Myocyte (in vitro differentiated cells): ENCODE measurements at places on chromosomes 1 and 21.
A peak's percentile ranks its signal among the peaks of the same experiment; 100 is the strongest.

DNA sequence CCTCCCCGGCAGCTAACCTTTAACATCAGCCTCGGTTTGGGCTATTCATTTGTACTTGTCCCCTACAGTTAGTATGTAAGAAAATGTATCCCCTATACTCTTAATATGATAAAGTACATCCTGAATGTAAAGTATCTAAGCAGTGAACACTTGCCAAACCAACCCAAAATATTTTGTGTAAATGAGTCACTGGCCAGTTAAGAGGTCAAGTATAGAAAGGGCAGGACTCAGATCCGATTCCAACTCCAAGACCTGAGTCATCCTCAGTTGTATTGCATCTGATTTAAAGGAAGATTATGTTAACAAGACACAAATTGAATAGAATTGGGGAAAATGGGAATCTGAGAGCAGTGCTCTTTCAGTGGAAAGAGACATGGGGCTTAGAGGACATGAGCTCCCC lies 84.4 kb downstream of the CD58 start:
- no peak for DNase-seq

DNA sequence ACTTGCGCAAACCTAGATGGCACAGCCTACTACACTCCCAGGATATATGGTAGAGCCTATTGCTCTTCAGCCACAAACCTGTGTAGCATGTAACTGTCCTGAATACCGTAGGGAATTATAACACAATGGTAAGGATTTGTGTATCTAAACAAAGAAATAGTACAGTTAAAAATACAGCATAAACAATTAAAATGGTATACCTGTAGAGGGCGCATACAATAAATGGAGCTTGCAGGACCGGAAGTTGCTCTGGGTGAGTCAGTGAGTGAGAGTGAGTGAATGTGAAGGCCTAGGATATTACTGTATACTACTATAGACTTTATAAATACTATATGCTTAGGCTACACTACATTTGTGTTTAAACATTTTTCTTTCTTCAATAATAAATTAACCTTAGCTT lies 99.3 kb downstream of the PLD5 start:
- no peak for DNase-seq

- peak; percentile 66 for DNase-seq
Observed at GRCh38 chr1:27598295-27598687, 5.7 kb downstream of the AHDC1 start.

DNA sequence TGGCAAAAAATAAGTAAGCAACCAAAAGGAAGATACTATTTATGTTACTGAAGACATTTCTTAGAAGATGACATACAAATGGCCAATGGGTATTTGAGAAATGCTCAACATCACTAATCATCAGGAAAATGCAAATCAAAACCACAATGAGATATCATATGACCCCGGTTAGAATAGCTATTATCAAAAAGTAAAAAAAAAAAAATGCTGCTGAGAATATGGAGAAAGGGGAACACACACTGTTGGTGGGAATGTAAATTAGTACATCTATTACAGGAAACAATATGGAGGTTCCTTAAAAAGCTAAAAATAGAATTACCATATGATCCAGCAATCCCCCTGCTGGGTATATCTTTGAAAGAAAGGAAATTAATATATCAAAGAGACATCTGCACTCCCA lies 34.3 kb upstream of the CREG1 start:
- no peak for DNase-seq

DNA sequence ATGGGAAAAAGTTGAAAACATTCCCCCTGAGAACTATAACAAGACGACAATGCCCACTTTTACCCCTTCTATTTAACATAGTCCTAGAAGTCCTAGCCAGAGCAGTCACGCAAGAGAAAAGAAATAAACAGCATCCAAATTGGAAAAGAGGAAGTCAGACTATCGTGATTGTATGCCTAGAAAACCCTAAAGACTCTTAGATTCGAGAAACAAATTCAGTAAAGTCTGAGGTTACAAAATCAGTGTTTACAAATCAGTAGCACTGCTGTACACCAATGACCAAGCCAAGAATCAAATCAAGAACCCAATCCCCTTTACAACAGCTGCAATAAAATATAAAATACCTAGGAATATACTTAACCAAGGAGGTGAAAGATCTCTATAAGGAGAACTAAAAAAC lies 72.4 kb downstream of the POU2F1 start:
- DNase-seq, result no peak

- no peak for DNase-seq
Observed at GRCh38 chr1:174447866-174448530, at the start of gene GPR52. TSS of gene GPR52 (plus strand) at chr1:174447964. CDS start at chr1:174448112, 148 bp downstream.

- no peak for DNase-seq
Observed at GRCh38 chr1:71780681-71781080, 501.7 kb downstream of the NEGR1 start.

DNA sequence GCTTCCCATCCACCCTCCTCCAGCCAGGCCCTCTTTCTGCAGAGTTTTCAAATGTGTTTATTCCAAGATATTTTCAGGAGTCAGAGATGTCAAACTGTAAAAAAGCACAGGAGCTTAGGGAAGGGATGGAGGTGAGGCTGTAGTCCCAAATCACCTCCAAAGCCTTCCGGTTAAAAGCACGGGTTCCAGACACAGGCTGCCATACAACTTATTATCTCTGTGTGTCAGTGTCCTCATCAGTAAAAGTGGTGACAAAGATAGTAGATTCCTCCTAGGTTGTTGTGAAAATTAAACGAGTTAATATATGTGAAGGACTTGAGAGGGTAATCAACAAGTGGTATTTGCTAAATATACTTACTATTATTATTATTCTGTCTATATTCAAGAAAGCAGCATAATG lies 15.1 kb downstream of the S100A7A start:
- DNase-seq, result no peak

DNA sequence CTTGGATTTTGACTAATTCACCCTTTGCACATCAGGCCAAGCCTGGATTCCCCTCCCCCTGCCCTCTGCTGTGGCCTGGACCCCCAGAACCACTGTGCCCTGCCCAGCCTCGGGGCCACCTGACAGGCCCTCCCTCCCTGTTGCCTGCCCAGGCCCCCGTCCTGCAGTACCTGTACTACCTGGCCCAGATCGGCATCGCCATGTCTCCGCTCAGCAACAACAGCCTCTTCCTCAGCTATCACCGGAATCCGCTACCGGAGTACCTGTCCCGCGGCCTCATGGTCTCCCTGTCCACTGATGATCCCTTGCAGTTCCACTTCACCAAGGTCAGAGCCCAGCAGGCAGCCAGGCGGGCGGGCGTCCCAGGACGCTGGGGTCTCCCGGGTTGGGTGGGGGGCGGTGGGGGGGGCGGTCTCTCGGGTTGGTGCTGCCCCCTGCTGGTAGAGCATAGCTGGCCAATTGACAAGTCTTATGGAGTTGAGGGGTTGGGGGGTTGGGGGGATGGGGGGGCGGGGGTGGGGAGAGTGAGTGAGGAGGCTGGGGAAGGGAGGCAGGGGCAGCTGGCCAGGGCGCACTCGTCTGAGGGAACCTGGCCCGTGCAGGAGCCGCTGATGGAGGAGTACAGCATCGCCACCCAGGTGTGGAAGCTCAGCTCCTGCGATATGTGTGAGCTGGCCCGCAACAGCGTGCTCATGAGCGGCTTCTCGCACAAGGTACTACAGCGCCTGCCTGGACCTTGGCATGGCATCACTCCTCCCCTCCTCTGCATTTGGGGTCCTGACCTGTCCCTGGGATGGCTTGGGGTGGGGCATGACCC lies 10.7 kb downstream of the AMPD2 start:
- DNase-seq, result no peak

GRCh38 chr1:243345205-243345604 lies 89.4 kb downstream of the SDCCAG8 start:
- DNase-seq, result no peak
